ENCODE measurements at places on chromosomes 1 and 21.

DNA sequence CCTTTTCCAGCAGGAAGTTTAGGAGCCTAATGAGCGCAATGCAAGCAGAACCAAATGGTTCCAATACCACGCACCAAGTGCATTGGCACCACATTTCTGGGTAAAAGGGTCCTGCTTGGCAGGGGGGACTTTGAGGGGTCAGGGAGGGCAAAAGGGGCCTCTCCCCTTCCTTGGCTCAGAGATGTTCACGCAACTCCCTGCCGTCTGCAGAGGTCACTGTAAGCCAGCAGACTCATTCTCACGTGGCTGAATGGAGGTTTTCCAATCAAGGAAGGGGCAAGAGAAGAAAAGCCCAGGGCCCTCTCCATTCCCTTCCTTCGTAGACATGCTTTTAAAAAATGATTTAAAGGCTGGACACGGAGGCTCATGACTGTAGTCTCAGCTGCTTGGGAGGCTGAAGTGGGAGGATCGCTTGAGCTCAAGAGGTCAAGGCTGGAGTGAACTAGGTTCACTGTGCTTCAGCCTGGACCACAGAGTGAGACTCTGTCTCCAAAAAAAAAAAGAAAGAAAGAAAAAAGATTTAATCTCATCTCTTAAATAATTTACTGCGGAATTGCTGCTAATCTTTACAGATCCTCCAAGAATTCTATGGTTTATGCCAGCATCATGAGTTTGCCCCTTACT lies 80.3 kb downstream of the RUNX3 start:
- peak; percentile 60 for DNase-seq

- no peak for DNase-seq
These were observed 70.9 kb downstream of the WDR64 start for GRCh38 chr1:241722947-241723346.

GRCh38 chr21:36901575-36901974 lies 64.9 kb downstream of the HLCS start:
- DNase-seq: no peak

GRCh38 chr1:46508757-46509156 lies 19.1 kb downstream of the DMBX1 start:
- DNase-seq: no peak

DNA sequence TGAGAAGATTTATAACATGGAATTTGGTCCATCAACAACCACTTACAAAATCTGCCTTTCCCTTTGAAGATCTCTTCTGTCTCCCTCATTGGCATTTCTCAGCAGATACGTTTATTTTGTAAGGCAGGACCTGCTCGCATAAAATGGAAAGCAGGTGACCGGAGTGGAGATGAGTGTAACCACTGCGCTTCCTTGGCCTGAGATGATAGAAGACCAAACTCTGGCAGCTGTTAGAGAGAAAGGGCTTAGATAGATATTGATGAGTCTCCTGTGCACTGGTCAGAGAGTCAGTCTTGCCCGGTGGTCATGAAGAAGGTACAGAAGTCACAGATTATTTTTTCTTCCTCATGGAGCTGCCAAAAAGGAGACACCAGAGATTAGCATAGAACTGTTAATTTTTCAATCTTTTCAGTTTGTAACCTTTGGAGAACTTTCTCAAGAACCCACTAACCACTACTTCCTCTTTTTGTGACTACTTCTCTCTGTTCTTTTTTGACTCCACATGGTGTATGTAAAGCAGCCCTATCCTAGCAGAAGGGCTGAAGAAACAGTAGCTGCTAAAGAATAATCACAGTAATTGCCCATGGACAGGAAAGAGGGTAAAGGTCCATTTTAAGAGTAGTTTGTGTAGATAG lies 47.6 kb downstream of the FCRL3 start:
- DNase-seq: no peak

DNA sequence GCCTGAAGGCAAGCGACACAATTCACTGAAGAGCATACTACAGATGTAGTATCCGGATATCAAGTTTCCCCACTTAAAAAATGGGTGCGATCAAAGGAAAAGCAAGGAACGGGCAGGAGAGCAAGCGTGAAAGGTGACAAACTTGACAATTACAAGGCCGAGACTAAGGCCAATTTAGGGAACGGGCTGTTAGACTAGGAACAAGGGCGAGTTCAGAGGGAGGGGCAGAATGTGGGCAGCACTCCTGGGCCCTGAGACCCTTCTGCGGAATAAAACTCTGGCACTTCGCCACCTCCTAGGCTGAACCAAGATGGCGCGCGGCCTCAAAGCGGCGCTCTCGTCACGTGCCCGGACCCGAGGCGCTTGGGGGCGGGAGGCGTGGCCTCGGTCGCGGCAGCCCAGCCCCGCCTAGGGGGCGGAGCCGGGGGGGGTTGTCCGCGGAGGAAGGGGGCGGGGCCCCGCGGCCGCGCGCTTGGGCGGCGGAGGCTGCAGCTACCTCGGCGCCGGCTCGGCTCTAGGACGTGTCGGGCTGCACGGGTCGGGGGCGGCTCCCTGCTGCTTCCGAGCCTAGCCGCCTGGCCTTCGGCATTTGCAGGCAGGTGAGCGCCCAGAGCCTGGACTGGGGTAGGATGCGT lies at the start of gene PPFIA4:
Gene PPFIA4, plus strand, starts transcription at position 461 of the 635 bp plus-strand sequence. CDS start 12,518 bp downstream, outside the sequence.
- DNase-seq: peak; percentile 80

DNA sequence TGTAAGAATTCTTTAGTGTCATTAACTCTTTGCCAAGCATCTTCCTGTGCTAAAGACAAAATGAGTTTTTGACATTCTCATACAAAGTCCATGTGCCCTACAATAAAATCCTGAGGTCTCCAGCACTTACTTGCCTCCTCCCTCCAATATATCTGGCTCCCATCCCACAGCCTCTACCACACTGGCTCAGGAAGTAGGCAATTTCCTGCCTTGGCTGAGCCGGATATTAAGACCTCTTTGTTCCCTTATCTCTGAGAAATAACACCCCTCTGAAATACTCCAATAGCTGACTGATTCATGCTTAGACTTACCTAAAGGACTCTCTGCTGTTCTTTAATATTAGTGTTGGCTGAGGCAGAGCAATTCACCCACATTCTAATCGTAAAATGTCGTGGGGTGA lies 37.6 kb upstream of the GORAB start:
- peak; percentile 5 for DNase-seq

GRCh38 chr21:41183575-41183974 lies 15.6 kb downstream of the BACE2 start:
- DNase-seq: no peak

GRCh38 chr21:35648512-35648911 lies 411.8 kb downstream of the SETD4 start:
- no peak for DNase-seq

GRCh38 chr1:41696381-41696780 lies 211.9 kb upstream of the EDN2 start:
- no peak for DNase-seq

GRCh38 chr1:239841631-239842030 lies 250.1 kb upstream of the FMN2 start:
- no peak for DNase-seq

- no peak for DNase-seq
These were observed 1.7 kb downstream of the TFF3 start for GRCh38 chr21:42313501-42313969.

DNA sequence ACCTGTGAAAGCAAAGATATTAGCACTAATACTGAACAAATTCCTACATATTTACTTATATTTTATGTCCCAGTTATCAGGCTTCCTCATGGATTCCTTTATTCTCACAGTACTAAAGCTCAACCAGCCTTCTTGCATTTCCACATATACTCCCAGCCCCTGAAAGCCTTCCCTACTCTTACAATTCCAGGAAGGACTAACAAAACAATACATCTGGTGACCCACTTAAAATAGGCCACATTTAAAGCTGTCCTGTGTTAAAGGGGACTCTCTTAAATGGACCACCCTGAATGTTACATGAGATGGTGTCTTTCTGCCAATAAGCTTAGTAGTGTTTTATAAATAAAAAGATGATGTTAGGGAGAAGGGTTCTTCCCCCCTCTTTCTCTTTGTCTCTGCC lies 54.4 kb downstream of the NTMT2 start:
- DNase-seq: no peak

DNA sequence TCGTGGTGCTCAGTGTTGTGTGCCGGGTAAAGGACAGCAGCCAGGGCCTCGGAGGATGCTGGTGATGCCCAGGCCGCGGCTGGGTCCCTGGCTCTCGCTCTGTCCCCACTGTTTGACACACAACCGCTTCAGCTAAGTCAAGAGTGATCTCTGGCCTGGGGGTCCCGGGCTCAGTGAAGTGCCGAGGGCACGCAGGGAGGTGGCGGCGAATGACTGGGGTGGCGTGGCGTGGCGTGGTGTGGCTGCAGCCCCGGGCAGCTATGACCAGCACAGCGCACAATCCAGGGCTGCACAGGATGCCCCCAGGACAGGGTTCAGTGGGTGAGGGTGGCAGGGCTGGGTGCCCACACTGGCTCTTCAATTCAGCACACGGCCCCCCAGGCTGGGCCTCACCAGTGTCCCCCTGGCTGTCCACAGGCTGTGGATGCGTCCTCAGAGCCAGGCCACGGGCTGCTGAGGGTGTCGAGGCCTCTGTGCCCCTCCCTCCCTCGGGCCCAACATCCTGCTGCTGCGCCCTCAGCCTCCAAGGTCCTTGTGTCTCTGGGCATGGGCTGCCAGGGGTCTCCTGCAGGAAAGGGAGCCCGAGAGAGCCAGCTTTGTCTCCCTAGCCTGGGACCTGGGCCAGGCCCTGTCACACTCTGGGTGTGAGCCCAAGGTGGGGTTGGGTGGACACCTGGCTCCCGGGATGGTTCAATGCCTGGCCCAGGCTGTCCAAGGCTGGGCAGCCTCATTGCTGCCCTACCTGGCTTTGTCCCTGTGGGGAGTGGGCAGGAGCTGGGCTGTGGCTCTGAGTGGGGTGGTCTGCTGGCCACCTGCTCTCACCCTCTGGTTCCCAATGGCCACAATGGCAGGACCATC lies 12.0 kb upstream of the SKI start:
- DNase-seq: no peak

DNA sequence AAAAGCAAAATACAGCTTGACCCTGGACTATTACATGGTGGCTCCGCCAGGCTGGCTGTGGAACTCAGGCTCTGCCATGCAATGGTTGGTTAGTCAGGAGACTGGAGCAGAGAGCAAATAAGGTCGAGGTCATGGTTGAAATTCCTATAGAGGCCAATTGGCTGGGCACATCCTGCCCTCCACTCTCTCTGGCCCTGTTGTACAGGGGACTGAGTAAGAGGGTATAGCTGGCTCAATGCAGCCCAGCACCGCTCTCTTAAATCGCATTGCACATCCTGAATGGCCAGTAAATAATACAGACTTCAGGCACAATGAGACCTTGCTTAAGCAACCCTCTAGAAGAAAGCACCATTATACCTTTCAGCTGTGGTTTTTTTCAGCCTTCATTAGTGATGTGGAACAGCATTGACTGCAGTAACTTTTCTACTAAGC lies 59.3 kb upstream of the PPP2R5A start:
- no peak for DNase-seq

- DNase-seq: no peak
These were observed 179.3 kb downstream of the SIPA1L2 start for GRCh38 chr1:232450615-232451014.

DNA sequence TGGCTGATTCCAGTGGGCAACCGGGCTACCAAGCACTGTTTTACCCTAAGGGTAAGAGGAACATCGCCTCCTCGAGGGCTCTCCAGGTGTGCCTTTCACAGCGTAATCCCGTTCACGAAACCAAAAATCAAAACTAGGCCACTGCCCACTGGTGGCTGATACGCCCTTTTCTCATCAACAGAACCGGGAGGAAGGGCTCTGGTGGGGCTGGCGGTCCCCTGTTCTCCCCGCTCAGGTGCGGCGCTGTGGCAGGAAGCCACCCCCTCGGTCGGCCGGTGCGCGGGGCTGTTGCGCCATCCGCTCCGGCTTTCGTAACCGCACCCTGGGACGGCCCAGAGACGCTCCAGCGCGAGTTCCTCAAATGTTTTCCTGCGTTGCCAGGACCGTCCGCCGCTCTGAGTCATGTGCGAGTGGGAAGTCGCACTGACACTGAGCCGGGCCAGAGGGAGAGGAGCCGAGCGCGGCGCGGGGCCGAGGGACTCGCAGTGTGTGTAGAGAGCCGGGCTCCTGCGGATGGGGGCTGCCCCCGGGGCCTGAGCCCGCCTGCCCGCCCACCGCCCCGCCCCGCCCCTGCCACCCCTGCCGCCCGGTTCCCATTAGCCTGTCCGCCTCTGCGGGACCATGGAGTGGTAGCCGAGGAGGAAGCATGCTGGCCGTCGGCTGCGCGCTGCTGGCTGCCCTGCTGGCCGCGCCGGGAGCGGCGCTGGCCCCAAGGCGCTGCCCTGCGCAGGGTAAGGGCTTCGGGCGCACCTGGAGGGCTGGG lies at the start of gene IL6R:
Gene IL6R, plus strand, starts transcription at position 360 of the 763 bp plus-strand sequence. Its CDS starts 287 bp downstream, at position 647.
- peak; percentile 93 for DNase-seq

DNA sequence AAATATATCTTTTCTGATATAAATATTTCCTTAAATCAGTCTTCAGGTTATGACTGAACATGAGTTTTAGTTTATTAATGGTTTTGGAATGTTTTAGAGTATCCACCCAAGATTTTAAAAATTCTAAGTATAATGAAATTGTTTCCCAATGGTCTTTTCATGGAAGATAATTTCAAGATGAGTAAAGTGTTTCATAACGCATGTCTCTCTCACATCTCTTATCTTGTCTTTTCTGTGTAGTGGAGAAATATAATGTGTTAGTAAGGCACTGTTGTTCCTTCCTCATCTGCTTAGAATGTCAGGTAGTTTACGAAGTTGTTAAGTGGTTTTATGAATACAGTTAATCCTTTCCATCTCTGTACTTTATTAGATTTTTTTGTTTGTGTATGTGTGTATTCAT lies 49.6 kb downstream of the PLA2G4A start:
- DNase-seq: peak; percentile 20

GRCh38 chr1:41365772-41366454 lies 4.7 kb downstream of the FOXO6 start:
- DNase-seq: no peak

- DNase-seq: no peak
These were observed 979 bp downstream of the PIGM start for GRCh38 chr1:160030657-160031364.

DNA sequence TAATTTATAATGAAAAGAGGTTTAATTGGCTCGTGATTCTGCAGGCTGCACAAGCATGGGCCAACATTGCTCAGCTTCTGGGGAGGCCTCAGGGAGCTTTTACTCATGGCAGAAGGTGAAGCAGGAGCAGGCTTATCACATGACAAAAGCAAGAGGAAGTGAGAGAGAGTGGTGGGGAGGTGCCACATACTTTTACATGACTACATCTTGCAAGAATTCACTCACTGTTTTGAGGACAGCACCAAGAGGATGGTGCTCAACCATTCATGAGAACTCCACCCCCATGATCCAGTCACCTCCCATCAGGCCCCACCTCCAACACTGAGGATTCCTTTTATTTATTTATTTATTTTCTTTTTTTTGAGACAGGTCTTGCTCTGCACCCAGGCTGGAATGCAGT lies 5.5 kb upstream of the PLEKHM2 start:
- DNase-seq: peak; percentile 53

GRCh38 chr1:21292984-21293536 lies 2.8 kb upstream of the ECE1 start:
- DNase-seq: no peak

All from fibroblast of villous mesenchyme (primary cell).